ENCODE measurements at places on chromosomes 4 and X.

GRCh38 chrX:40573763-40574162, 7.0 kb upstream of the ATP6AP2 start:
- DNase-seq: no peak

DNA sequence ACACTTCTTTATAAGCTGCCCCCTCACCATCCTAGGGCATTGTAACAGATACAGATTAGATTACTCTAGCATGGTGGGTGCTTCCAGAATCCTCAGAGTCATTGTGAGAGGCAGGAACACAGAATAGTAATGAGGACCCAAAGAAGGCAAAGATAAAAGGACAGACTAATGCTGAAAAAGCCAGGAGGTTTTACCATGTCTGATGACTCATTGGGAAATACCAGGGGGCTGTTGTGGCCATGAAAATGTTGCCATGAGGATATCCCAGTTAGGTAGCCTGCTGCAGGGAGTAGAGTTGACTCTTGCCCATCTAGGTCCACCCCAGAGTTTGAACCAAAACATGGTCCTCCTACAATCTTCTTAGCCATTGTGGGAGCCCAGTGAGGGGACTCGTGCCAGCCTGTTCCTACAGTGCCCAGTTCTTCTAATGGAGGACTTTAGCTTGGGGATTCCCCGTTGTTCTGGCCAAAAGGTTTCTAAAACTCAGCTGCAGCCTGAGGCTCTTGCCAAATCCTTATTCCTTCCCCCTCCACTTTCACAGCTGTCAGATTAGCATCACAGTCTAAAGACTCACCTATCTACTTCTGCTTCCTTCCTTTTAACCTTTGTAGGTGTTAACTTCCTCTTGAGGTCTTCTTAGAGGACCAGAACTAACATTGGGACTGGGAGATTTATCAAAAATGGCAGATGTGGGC, 586.0 kb upstream of the AADAT start:
- DNase-seq: no peak

DNA sequence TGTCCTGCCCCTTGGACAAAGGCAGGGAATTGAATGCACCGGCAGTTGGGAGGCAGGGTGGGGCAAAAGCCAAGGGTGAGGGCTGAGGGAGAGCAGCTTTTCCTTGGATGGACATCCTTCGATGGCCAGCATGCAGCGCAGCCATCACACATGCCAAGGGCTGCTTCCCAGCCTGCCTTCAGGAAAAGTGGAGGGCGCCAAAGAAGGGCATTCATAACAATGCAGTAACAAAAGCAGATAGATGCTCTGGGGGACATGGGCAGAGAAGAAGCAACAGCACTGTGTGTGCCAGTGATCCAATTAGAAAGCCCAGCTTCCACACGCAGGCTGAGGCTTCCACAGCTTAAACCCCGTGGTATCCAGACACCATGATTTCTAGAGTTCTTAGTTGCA, 71.5 kb downstream of the TSPAN5 start:
- no peak for DNase-seq

GRCh38 chrX:71558920-71559319, 19.3 kb upstream of the GCNA start:
- no peak for DNase-seq

- DNase-seq: no peak
Measured at GRCh38 chr4:143726714-143727113, 26.2 kb upstream of the FREM3 start.

DNA sequence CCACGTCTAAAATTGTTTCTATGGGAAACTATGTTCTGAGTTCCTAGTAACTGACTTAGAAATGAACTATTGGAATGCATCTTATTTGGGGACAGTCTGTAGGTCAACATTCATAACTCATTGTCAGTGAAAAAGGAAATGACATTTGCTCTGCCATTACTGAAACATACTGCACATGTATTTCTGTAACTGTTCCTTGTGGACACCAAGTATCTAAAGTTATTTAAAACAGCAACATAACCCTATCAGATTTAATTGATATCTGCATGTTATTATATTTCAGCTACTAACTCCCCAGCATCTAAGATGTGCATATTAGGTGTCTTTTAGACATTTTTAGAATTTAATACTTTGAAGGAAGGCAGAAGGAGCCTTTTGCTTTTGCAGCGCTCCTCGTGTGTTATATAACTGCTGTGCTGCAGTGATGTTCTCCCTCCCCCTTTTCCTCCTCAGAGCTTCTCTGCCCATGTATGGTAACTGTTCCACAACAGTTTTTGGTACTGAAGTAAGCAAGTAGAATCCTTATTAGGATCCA, 37.2 kb upstream of the TMEM131L start:
- no peak for DNase-seq

- DNase-seq: no peak
Measured at GRCh38 chr4:102823897-102824296, 3.5 kb downstream of the UBE2D3 start.

DNA sequence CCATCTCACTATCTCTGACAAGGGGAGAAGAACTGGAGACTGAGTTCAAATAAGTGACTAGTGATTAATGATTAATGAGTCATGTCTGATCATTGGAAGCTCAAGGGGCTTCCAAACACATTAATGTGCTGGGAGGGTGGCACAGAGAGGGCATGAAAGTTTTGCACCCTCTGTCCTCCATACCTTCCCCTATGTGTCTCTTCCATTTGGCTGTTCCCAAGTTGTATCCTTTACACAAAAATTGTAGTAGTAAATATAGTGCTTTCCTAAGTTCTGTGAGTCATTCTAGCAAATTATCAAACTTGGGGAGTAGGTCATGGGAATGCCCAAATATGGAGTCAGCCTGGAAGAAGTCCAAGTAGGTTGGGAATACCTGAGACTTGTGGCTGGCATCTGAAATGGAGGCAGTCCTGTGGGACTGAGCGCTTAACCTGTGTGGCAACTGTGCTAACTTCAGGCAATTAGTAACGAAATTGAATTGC, 4.1 kb upstream of the FAM200B start:
- DNase-seq: no peak

DNA sequence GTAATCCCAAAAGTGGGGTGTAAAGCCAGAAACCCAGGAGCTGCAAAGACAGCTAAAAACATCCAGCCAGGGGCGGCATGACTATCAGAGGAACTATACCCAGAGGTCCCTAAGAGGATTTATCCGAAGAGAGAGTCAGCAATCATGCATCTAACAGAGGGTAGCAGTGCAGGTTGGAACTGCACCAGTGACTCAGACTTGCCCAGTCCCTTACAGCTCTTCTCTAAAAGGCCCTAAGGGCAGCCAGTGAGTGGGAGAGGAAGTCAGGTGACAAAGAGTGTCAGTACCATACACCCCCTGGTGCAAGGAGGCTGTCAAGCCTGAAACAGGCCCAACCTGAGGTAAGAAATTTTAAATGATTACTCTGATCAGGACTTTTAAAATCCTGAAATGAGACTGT, 88.1 kb downstream of the CAMK2D start:
- DNase-seq: no peak

DNA sequence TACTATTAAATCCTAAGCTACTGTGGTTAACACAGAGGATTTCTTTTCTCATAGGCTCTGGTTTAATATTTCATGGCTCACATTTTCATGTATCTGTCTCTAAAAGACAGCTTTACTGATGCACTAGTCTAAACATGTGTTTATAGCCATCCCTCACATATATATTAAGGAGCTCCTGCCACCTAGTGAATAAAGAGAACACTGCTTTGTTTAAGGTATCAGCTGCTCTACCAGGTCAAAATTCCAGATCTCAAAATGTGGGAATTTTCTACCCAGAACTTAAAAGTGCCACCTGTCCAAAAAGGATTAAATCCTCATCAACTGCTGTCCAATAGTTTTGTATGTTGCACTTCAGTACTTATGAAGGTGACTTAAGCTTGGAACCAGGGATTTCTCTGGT, 188.5 kb upstream of the TEX13C start:
- DNase-seq: no peak

All from left lung (tissue), 14 donors.